HT-29 (cell line): ENCODE measurements at places on chromosomes 6 and 20. TPM values are rescaled to one million over a fixed set of nuclear protein-coding genes. Genes with fewer than 3 reads are reported as not detected.

Gene SDHAF4
- 2.4 and 4.7 TPM in 2 replicates for total RNA-seq

Gene LST1
- not detected in 2 replicates for total RNA-seq

Gene RHAG
- total RNA-seq = not detected in 2 replicates

GRCh38 chr6:39829331-39829730, 37.2 kb downstream of the DAAM2 start:
- DNase-seq = no peak

DNA sequence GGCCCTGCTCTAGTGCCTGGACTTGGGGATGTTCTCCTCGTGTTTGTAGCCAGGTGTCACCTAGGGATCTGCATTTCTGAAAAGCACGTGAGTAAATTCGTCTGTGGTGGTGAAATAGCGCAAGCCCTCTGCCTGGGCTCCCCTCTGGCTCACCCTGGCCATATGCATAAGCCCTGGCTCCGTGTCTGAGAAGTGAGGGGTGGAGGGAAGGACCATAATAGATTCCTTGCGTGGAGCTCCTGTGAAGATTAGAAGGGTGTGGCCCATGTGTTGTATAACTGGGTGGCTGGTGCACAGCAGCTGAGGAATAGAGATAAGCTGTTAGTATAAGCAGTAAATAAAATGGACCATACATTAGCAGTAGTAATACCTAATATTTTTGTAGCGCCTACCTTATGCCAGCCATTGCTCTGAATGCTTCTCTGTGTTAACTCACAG, 4.8 kb downstream of the BCAS1 start:
- no peak for DNase-seq

Gene FERMT1
- 69.1 and 72.0 TPM in 2 replicates for total RNA-seq

Gene ZC3H12D
- total RNA-seq = not detected in 2 replicates

DNA sequence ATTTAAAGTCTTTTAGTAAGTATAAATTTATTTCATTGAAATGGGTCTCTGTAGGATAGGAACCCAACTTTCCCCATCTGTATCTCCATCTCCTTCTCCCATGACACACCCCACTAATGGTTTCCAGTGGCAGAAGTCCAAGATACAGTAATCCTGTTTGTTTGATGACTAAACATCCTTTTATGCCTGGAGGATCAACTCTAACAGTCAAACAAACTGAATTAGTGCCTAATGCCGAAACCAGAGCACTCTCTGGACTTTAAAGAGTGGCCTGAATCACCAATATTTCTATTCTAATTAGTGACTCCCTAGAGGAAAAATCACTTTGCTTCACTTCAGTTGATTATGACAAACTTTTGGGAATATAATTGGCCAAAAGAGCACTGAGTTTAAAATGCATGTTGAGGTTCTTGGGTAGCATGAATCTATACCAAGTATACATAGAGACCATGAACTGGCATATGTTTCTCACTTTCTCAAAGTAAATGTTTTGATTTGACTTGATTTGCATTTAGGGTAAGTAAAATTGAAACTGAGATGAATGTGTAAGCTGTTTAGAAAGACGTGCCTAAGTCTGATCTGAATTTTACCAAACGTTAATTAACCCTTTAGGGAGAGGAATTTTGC, 776.4 kb upstream of the NRSN1 start:
- peak; percentile 12 for DNase-seq

- no peak for DNase-seq
Observed at GRCh38 chr6:169940481-169941271, 189.3 kb downstream of the ERMARD start.

Gene CLIC5
- total RNA-seq = 4.0 and 7.4 TPM in 2 replicates

Gene C6orf15
- 0.13 and 0.33 TPM in 2 replicates for total RNA-seq

Gene CNKSR3
- 0.48 and 0.73 TPM in 2 replicates for total RNA-seq

Gene QKI
- total RNA-seq = not detected in 2 replicates

DNA sequence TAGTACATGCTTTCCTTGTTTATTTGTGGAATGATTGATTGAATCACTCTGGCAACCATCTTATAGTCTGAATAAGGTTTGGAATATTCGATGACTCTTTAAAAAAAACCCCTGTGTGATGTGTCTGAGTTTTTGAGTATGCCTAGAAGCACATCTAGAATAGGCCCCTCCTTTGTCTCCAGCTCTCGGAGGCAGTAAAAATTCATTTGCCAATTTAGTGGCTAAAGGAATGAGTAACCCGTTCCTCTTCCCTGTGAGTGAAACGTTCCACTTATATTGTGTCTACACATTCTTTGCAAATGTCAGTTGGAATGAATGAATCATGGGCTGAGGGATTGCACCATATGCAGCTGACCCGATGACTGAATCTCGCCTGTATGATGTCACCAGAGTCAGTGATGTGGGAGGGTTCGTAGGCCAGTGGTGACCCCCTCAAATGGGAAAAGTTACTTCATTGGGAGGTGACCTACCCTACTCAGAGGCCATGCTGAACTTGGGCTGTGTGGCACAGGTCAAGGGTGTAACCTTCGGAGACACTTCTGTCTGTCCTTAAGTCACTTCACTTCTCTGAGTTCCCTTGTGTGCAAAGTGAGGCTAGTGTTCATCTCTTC, 21.6 kb downstream of the MOCS3 start:
- peak; percentile 21 for DNase-seq

DNA sequence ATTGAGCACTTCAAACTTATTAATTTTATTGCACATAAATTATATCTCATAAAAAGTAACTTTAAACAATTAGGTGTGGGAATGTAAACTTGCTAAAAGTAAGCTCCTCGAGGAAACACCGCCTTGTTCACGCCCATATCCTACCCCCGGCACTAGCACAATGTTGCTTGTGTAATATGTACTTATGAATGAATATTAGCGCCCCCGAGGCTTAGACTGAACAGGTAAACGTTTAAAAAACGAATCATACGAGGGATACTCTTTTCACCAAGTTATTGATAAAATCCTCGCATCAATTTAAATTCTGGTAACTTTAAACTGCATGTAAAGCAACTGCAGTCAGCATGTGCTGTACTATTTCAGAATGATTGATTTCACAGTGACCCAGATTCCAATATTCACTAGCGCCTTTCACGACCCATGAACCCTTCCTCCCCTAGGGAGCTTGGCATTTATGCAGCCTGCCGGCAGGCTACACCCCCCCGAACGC, 637 bp downstream of the TFB1M start:
- DNase-seq = peak; percentile 61

Gene LAMP5
- not detected in 2 replicates for total RNA-seq

Gene TEAD3
- 25.7 and 27.4 TPM in 2 replicates for total RNA-seq

GRCh38 chr20:45780159-45780558, 11.5 kb downstream of the WFDC3 start:
- DNase-seq = no peak
